ENCODE measurements at places on chromosomes 1 and 21.

DNA sequence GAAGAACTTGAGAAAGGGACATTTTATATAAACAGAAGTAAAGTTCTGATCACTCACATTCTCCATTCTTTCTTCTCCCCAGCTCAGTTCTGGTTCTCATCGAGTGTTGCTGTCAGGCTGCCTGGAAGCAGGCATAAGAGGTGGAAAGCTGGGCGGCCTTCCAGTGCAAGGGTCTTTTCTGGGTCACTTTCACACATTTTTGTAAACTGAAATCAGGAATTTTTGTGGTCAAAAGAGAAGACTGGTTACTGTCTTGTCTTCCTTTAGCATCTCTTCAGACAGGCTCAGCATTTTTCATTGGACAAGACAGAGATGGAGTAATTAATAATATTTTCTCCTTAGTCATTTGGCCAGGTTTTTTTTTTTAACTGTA is 93.7 kb downstream of the CTH start:
- DNase-seq = peak; percentile 78

DNA sequence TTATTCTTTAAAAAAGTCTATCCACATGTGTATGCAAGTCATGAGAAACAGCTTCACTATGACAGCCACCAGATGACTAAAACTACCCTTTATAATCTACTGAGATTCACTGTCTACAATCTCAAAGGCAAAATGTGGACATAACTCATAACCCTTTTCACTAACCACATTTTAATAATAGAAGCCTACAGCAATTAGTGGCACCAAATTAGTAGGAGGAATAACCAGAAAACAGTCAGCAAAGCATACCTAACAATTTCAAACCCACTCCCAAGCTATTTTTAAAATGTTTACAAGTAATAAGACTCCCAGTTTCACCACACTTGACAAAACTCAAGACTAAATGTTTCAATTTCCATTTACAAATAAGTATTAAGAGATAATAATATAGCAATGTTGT is 442.9 kb downstream of the PTPRC start:
- no peak for DNase-seq

DNA sequence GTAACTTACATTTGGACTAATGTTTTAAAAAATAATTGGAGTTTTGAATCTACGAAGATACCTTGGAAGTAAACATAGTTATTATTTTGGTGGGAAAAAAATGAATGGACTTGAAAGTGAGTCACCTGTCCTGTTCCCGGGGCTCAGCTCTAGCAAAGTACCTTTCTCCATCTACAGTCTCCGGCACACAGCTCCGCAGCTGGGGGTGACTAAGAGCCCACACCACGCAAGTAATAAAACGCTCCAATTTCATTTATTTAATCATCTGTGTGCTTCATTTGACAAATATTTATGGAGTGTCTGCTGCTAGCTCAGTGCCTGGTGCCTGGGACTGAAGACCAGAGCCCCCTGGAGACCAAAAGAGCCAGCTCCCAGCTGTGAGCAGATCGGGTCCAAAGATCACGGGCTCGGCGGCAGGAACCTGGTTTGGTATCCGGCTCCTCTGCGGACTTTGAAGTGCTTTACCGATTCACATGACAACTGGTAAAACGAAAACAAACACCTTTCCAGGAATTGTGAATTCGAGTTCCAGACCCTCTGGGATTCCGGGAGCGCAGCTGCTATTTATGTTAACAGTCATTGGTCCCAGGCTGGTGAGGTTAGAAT is 1.7 kb upstream of the RIPK4 start:
- DNase-seq = peak; percentile 78

- no peak for DNase-seq
Observed at GRCh38 chr1:219537223-219537631, 75.7 kb downstream of the ZC3H11B start.

- no peak for DNase-seq
Observed at GRCh38 chr1:212557739-212558692, 50.5 kb upstream of the ATF3 start.

- no peak for DNase-seq
Observed at GRCh38 chr1:16296643-16297042, 55.6 kb downstream of the FBXO42 start.

DNA sequence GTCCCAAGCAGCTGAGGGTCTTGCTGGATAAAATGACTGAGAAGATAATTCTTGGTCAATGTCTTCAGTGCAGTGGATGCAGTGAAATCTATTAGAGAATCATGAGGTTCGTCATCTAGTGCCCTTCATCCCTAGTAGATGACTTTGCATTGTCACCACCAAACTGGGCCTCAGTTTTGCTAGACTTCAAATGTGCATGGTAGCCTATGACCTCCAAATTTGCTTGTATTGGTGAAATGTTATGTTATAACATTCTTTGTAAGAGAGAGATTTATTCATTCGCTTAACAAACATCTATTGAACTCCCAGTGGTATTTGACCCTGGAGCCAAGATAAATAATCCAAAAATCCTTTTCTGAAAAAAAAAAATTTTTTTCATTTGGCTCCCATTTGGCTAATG is 183.8 kb downstream of the LMX1A start:
- no peak for DNase-seq

- no peak for DNase-seq
Observed at GRCh38 chr1:8408151-8408839, 90.4 kb downstream of the SLC45A1 start.

DNA sequence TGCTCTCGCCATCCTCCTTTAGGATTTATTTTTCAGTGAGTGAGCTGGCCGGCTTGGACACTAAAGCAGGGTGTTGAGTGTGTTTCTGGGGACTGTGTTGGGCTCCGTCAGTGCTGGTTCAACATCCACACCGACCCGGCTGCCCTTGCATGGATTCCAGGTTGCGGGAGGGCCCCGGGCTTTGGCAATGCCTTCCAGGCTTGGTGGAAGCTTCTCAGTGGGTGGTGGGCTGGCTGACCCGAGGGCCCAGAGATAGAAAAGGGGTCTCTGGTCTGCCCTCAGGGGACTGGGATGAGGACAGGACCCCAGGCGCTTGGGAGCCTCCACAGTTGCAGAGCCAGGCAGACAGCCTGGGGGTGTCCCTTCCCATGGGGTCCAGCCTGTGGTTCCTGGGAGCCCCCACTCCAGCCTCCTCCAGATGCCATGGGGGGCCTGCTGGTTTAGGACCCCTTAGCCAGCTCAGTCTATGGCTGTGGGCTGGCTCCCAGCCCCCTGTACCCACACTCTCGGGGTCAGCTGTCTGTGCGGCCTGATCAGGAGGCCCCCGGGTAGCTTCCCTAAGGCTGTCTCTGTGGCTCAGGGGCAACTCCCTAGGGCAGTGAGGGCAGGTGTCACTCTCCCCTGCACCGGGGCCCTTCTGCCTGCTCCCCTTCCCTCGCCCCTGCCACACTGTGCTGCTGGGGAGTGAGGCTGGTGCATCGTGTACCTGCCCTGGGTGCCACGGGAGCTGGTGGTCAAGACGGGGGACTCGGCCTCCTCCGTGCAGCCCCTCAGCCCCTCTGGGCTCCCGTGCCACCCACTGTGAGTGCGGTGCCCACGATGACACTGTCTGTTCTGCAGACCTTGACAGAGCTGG is 16.5 kb downstream of the PDXK start:
- no peak for DNase-seq

GRCh38 chr1:14083277-14083676 is 383.3 kb downstream of the PRDM2 start:
- DNase-seq = no peak

- no peak for DNase-seq
Observed at GRCh38 chr1:166479052-166479631, 312.3 kb upstream of the FAM78B start.

- DNase-seq = no peak
Observed at GRCh38 chr1:234062166-234062565, 157.7 kb downstream of the SLC35F3 start.

DNA sequence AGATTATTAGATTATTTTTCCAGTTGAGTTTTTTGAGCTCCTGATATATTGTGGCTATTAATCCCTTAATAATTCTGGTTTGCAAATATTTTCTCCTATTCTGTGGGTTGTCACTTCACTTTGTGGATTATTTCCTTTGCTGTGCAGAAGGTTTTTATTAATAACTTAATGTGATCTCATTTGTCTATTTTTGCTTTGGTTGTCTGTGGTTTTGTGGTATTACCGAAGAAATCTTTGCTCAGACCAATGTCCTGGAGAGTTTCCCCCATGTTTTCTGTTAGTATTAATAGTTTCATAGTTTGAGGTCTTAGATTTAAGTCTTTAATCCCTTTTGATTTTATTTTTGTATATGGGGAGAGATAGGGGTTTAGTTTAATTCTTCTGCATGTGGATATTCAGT is 7.1 kb upstream of the TBX19 start:
- no peak for DNase-seq

GRCh38 chr1:116356673-116357072 is 16.4 kb upstream of the ATP1A1 start:
- DNase-seq = no peak

GRCh38 chr1:199352351-199352750 is 675.2 kb upstream of the NR5A2 start:
- DNase-seq = no peak
